GM04503 (cell line): ENCODE measurements at places on chromosomes 3 and 15.

DNA sequence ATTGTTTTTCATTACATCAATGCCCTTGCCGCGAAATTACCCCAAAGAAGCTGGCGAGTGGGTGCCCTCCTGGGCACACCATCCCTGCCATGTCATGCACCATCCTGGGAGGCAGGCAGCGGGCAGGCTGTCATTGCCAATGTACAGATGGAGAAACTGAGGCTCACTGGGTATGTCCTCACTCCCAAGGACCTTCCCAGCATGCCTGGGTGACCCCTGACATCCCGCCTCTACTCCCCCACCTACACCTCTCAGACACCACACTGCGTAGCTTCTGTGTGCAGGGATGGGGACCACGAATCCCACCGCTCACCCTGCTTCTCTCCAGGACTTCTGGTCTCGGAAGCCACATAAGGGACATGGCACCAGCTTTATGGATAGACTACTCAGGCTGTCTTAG lies 41.0 kb upstream of the SLC41A3 start:
- DNase-seq, result no peak

GRCh38 chr3:60989626-60990441 lies 261.4 kb downstream of the FHIT start:
- no peak for DNase-seq

GRCh38 chr3:70914862-70915261 lies 602.4 kb upstream of the MDFIC2 start:
- DNase-seq, result no peak

- no peak for DNase-seq
Observed at GRCh38 chr15:68774521-68775235, 46.0 kb downstream of the ANP32A start.

DNA sequence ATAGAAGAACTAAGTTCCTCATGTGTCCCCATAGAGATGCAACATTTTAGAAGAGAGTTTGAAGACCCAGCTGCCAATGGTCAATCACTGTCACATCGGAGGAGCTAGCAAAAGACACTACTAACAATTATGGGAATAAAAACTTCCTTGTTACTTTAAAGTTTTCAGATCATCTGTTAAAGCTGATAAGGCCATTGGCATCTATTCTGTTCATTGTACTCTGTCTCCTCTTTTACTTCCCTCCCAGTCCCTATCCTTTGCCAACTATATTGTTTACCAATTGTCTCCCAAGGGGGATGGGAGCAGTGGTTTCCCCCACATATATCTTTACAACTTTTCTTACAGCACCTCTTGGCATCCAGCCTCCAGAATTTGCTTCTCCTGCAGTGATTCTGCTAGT lies 81.0 kb downstream of the FAM174B start:
- DNase-seq, result no peak

DNA sequence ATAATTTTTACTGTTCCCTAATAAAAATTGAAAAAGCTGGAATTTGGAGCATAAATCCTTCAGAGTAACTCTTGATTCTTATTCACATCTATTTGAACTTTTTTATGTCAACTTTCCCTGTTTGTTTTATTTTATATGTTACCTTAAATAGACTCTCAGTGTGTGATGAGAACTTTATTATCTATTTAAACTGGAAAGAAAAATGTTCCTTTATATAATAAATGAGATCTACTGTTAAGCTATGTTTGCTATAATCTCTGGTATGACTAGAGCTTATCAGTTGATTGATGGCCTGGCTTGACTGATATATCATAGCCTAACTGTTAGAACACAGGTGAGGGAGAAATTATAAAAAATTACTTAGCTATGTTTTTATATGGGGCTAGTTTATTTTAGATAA lies 330.6 kb upstream of the EPHA6 start:
- DNase-seq, result no peak

DNA sequence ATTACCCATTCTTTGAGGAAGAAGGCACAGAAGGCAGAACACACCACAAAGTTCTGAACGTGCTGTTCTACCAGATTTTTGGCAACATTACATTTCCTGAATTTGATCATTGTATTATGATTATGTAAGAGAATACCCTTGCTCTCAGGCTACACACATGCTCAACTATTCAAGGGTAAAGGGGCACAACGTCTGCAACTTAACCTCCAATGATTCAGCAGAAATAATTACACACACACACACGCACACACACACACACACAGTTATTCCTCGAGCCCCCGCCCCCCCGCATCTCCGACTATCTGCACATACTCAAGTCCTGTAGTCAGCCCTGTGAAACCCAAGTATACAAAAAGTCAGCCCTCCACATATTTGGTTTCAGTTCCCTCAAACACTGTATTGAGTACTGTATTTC lies 26.8 kb downstream of the RPN1 start:
- no peak for DNase-seq

DNA sequence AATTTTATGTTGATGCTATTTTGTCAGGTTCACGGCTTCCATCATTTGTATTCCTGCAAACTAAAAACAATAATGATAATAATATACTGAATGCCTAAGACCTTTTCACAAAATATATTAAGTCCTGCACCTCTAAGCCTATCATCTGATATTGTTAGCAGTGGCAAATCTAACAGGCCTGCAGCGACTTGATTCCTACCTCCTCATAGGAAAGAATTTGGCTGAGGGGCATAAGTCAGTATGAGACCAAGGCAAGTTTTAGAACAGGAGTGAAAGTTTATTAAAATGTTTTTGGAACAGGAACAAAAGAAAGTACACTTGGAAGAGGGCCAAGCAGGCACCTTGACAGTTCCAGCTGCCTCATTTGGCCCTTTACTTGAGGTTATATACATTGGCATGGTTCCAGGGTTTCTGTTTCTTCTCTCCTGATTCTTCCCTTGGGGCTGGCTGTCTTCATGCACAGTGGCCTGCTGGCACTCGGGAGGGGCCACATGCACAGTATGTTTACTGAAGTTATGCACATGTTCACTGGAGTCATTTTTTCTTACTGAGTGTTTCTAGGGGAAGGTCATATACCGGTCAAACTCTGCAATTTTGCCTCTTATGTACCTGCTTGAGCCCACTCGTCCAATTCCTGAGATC lies 418.1 kb downstream of the EPHA6 start:
- no peak for DNase-seq

DNA sequence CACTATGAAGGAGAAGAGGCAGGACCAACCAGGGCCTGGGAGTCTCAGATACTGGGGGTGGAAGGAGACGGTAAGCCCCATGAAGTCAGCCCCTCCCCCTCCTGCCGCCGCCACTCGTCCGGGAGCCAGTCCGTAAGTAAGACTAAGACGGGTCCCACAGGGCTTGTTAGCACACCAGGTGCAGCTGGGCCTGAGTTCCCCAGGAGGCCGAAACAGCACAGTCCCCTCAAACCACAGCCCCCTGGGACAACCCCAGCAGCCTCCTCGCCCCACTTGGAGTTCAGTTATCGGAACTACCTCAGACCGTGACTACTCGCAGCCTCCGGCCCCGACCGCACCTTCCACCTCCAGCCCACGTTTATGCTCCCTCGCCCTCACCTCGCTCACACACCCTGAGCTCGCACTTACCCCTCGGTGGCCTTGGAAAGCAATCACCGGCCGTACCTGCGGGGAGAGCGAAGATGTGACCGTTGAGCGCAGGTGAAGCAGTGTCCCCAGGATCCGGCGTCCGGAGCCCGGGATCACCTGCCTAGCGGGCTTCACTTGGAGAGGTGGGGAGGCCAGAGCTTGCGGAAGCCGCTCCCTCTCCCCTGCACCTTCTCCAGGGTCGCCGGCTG lies 557 bp downstream of the ELL3 start:
- no peak for DNase-seq

DNA sequence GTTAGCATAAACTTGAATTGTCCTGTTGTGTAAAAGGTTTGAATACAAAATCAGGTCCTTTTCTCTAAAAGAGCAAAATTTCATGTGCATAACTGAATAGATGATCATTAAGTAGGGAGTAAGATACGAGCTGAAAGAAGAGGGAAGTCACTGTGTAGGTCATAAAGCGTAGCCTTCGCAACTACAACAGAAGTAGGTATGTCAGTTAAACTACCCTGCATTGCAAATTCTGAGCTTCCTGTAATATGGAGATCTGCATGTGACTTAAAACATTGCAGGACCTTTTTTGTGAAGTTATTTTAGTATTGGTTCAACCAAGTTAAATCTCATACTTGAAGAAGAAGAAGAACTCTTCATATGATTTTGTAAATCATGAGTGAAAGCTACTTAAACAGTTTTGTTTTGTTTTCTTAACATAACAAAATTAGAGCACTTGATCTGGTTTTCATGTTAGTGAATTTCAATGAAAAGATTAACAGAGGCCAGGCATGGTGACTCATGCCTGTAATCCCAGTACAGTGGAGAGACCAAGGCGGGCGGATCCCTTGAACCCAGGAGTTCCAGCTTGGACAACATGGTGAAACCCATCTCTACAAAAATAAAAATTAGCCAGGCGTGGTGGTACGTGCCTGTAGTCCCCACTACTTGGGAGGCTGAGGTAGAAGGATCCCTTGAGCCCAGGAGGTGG lies 26.4 kb downstream of the ARMC8 start:
- no peak for DNase-seq

- no peak for DNase-seq
Observed at GRCh38 chr15:85168642-85169173, 187.1 kb downstream of the PDE8A start.

- no peak for DNase-seq
Observed at GRCh38 chr3:46405301-46406019, 1.4 kb downstream of the CCR5AS start.
